ENCODE measurements at places on chromosomes 7 and 10.

DNA sequence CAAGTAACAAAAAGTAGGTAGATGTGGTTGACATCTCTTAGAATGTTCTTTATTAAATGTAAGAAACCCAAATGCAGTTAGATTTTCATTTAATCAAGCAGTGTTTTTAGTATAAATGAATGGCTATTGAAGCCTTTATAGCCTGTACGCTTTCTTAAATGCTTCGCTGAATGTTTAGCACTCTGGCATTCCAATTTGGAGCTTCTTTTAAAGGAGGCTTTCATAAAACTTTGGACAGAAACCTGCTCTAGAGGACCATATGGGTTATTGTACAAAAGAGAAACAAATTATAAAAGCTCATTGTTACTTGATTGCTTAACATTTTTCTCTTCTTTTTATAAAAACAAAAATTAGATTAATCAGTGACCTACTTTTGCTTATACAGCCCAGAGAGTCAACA is 59.5 kb downstream of the KCND2 start:
- no peak for DNase-seq

DNA sequence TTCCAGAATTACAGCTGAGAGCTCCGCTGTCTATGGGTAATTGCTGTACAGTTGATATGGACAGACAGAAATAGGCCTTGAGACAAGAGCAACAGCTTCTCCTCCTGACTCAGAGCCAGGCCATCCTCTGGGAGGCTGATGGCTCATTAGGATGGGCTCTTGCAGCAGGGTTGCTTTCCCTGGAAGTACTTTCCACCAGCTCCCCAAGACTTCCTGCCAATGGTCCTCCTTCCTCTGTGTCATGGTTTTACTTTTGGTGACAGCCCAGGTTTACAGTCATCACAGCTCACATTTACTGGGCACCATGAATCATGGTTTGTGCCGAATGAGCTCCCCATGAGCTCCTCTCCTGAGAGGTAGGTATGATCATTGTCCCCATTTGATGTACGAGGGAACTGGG is 131.8 kb downstream of the HECW1 start:
- DNase-seq: no peak

- peak; percentile 31 for DNase-seq
Measured at GRCh38 chr7:98211676-98212531, 665 bp downstream of the BHLHA15 start.

GRCh38 chr10:10526846-10527245 is 490.8 kb upstream of the CELF2 start:
- no peak for DNase-seq

DNA sequence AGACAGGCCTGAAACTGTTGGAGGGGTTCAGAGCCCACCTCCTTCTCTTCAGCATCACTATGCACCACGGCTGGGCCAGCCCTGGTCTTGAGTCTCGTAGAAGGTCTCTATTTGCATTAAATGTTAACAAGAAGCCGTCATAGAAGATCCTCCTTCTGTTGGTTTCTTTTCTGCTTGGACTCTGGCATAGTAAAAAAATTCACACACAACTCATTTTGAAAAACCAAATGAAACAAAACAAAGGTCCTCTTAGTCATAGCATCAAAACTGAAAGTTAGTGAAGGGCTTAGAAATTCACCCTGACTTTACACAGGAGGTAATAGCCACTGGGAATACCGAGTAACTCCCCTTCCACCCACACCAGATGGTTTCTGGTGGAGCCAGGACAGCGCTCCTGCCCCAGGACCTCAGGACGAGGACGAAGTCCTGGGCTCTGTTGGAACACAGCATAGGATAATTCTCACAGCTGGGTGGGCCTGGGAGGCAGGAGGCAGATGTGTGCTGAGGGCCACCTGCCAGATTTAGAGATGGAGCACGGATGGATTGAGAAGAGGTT is 248.4 kb upstream of the KLF6 start:
- DNase-seq: peak; percentile 75

DNA sequence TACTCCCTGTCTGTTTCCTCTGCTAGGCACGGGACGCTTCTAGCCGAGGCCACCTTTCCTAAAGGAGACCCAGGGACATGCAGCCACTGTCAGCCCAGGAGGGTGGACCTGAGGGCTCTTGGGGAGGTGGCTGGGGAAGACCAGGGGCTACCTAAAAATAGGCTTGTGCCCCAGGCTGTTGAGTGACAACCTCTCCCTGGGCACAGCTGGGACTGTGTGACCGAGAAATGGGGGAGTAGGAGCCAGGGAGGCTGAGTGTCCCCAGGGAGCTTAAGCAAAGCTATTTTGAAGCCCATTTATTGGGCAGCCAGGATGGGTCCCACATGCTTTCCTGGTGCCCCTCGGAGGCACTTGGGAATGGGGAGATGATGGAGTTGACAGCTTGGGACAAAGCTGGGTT is 63.8 kb downstream of the CALML3 start:
- no peak for DNase-seq

DNA sequence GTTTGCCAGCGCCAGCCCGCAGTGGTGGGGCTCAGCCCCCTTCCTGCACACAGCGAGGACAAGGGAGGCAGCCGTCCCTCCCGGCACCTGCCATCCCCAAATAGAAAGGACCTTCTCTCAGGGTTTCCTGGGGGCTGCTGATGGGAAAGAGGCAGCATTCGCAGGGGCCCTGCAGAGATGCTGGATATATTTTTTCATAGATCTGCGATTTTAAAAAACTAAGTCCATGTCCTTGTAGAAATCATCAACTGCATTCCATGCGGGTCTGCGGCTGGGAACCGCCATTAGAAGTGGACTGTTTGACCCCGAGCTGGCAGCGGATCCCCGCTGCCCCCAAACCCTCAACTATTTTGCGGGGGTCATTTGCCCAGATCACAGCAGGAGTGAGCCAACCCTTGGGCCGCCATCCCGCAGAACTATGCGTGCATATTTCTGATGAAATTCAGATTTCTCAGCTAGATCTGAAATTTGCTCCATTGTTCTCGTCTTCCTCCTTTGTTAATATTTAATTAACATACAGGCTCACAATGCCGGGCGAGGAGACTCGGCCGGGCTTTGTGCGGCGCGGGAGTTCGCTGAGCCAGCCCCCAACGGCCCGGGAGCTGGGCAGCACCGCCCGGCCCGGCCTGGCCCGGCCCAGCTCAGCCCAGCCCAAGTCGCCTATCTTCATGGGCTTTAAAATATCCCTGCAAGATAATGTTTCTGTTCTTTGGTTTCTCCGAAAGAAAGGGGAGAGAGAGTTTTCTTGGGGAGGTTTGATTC is 2.0 kb downstream of the EN2 start:
- no peak for DNase-seq

DNA sequence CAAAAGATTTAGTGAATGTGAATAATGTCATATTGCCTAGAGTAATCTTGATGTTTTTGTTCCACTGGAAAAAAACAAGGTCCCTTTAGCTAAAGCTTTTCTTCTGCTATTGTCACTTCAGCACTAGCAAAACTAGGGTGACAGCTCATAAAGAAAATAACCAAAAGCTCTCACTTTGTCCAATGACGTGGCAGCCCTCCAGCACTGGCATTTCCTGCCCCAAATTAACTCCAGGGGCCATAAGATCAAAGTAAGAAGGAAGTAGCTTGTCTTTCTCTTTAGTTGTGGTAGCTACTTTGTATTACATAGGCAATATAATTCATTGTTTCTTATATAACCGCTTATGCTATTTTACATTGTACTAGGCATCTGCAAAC is 47.3 kb downstream of the LRRN3 start:
- DNase-seq: peak; percentile 13

DNA sequence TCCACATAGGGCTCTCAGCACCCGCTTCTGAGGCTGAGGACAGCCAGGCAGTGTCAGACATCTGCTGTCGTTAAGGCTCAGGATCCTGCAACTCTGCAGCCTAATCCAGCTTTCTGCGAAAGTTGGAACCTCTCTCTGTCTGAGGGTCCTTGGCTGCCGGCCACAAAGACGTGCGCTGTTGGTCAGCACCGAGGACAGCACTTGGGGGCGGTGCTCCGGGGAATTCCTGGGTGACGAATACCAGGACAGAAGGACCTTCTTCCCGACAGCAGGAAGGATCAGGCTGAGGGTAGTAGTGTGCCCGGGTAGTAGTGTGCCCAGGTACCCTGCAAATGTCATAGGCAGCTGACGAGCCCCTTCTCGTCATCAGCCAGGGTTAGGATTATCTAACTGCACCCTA is 16.0 kb upstream of the RASGEF1A start:
- no peak for DNase-seq

DNA sequence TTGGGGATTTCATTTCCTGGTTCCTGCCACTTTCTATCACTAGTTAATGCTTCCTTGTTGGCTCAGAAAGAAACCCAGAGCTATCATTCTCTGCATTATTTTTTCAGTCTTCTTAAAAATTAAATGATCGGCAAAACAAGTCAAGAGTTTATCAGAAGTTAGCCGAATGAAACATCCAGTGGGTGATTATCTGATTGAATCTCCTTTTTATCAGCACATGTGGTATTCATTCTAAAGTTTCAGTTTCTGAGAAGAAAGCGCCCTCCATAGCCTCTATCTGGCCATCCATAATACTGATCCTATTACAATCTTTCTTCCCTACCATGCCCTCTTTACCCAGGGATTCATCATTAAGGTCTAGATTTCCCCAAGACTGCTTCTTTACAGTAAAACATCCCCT is 71.8 kb downstream of the OSBPL3 start:
- no peak for DNase-seq

- DNase-seq: no peak
Measured at GRCh38 chr10:44376472-44377099, 8.3 kb downstream of the CXCL12 start.

DNA sequence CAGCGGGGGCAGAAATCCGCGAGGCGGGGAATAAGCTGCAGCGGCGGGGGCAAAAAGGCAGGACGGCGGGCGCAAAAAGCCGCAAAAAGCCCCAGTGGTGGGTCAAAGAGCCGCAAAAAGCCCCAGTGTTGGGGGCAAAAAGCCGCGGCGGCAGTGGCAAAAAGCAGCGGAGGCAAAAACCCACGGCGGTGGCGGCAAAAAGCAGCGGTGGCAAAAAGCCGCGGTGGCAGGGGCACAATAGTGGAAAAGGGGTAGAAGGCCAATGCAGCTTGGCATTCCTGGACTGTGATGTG is 525.3 kb downstream of the ZNF33B start:
- DNase-seq: no peak

- DNase-seq: no peak
Measured at GRCh38 chr7:12647364-12648219, 39.8 kb upstream of the ARL4A start.

- no peak for DNase-seq
Measured at GRCh38 chr10:123011987-123012386, 3.2 kb downstream of the ACADSB start.

DNA sequence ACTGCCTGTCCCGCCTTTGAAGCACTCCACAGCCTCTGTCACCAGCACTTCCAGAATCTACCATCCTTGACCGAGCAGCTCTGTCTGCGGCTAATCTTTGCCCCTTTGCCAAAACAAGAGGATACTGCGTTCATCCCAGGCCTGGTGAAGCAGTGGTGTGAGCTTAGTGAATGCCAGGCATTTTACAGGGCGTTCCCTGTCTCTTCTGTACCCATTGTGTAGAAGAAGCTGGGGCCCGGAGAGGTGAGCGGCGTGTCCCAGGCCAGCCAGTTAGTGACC is 61.2 kb downstream of the C10orf105 start:
- DNase-seq: no peak

DNA sequence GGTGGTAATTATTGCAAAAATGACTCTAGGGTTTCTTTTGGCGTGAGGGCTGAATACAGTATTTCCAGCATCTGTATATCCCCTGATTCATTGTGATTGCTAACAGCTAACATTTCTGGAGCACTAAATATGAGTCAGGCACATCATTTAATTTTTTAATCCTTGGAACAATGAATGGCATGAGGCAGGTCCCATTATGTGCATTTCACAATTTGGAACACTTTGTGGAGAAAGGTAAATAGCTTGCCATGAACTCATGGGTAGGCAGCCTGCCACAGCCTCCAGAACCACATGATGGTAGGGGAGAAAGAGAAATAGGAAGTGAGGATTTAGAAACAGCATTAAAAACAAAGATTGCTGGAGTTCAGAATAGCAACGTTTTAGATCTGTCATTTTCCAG is 1.7 kb downstream of the NPTX2 start:
- DNase-seq: peak; percentile 9

DNA sequence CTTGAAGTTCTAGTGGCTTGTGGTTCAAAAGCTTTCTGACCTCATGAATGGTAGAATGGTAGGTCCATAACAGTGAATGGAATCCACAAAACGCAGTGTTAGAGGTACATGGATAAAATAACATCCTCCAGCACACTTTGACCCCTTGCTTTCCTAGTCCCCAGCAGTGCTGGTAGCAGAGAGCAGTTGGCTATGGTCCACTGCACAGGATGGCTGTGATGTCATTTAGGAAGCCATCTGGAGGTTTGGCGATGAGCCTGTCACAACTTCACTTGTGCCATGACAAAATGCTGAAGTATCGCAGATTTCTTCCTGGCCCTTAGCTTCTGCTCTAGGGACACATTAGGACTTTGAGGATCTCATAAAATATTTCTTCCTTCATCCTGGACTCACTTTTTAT is 300.0 kb upstream of the FZD8 start:
- no peak for DNase-seq

GRCh38 chr7:121475806-121476205 is 79.7 kb upstream of the FAM3C start:
- DNase-seq: no peak

DNA sequence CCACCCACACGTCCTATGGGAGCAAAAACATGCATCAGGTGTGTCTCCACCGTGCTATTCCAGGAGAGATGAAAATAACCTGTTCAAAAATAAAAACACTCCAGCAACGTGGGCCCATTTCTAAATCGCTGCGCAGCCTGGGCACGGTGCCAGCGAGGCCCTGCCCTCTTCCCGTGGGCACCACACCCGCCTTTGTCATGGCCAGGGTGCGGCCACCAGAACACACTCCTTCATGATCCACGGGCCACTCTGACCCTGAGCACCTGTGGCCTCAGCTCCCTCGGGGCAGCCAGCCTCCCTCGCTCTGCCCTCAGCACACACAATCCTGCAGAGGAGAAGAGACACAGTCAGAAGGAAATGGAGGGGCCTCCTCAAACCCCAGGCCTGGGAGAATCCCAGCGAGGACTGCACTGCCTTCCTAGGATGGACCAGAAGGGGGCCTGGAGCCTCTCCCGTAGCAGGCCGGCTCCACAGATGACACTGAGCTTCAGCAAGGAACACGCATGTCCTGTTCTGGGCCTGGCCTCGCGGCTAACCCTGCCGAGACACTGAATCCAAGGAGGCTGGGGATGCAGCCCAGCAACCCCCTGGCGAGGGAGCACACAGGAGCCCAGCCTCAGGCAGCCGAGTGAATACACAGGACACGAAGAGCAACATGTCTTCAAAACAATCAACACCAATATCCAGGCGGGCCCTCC is 169.0 kb downstream of the MAD1L1 start:
- no peak for DNase-seq

Data from GM13976 (cell line).